ENCODE measurements at places on chromosomes 6 and 20.

DNA sequence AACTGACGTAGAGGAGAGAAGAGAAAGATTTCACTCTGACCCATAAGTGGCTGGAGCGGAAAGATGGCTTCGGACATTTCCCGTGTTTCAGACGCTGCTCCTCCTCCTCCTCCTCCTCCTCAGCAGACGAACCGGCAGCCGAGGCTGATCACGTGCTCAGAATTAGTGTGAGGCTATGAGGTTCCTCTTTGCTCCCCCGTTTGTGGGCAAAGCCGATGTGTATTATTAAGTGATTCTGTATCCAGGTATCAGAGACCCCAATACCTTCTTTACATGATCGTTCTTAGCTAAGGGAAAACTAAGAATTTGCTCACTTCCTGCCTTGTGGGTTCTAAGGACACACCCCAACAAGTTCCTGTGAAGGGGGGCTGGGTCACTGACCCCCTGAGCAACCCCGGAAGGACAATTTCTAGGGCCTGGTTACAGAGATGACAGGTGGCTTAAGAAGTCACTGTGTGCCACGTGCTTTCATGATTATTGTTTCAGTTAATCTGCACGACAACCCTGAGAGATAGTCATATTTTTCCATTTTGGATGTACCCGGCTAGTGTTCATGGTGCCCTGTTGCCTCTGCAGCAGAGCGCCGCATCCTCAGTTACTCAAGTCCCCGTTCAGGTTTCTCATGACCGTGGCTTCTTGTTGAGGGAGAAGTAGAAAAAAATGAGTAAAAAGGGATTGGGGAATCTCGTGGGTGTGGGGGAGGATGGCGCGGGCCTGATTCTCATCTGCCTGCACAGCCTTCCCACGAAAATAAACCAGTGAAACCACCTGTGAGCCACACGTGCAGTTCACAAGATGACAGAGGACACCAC is 671.8 kb downstream of the QKI start:
- no peak for DNase-seq

DNA sequence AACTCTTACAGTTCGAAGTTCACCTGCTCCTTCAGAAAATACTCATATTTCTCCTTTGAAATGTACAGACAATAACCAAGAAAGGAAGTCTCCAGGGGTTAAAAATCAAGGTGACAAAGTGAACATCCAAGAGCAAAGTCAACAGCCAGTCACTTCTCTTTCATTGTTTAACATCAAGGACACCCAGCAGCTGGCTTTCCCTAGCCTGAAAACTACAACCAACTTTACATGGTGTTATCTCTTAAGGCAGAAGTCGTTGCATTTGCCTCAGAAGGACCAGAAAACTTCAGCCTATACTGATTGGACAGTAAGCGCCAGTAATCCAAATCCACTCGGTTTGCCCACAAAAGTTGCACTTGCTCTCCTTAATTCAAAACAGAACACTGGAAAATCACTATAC is 113.3 kb downstream of the HIVEP1 start:
- no peak for DNase-seq

- no peak for DNase-seq
Measured at GRCh38 chr20:48544402-48545339, 283.1 kb downstream of the PREX1 start.

DNA sequence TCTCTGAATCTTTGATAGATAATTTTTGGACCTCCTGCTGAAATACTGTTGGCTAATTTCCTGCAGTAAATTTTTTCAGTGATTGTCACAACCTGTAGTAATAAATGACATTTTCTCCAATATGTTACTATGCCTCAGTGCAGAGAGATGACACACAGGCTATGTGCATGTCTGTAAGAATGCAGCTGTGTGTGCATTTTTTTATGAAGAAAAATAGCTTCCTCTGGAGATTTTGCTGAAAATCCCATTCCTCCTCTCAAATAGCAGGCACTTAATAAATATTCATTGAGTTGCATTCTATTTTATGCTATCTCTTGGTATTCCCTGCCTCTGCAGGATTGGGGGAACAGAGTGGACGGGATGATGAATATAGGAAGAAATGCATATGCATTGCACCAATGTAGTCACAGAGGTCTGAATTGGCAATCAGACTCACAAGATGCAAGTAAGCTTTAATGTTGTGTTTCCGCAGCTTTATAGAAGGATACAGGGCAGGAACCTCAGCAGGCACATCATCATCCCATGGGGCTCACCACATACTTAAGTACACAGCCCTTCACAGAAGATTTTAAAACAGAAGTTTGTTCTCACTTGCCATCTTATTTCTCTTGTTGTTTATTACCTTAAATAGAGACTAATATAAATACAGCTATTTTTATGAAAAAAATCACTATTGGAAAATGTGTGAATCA is 474.7 kb downstream of the EPM2A start:
- DNase-seq = no peak

GRCh38 chr6:101537753-101538316 is 144.3 kb downstream of the GRIK2 start:
- no peak for DNase-seq

DNA sequence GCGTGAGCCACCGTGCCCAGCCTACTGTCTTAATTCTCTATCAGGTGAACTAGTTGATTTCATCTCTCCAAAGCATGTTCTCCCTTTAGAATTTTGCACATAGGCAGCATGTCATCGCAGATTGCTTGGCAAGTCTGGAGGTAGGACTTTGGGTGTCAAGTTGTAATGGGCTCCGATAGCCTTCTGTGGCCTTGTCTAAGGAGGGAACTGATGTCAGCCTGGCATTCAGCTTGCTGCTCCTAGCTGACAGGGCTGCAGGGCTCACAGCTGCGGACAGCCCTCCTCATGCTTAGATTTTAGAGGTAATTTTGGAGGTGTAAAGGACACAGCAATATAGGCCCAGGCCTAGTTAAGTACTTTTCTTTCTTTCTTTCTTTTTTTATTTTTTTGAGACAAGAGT is 11.3 kb downstream of the CHMP4B start:
- DNase-seq = no peak

- DNase-seq = no peak
Measured at GRCh38 chr20:37349517-37350491, 3.9 kb downstream of the SRC start.

DNA sequence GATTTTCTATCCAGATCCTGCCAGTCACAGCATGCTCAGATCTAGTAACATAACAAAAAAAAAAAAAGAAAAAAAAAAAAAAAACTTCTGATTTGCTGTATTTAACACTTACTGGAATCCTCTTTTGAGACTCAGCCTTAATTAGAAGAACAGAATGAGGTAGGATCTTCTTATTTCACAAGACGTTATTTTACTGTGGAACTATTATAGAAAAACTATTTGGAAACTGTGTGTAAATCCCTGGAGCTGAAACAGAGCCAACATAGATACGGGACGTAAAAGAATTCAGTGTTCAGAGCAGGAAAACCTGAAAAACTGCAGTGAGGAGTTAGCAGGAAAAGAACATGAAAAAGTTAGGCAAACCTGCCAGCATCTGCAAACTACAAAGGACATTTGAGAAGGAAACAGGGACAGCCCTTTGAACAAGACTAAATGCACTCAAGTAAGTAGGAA is 3.4 kb upstream of the ZNF217 start:
- DNase-seq = no peak

DNA sequence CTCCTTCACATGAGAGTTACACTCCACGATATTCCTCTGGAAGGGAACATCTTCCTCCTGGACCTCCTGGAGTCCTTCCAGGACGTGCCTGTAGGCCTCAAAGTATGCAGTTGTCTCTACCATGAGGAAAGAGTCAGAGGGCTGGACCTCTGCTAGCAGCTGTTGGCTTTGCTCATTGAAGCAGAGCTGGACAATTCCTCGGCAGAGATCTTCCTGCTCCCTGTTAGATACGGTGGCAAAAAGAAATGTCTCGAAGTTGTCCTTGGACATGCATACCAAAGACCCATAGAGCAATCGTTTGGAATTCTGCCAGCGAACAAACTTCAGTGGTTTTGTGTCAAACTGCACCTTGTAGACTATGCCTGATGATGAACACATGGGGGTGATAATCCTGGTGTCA is 7.7 kb downstream of the ZNFX1 start:
- DNase-seq = no peak

GRCh38 chr6:35370124-35370741 is 27.9 kb downstream of the PPARD start:
- DNase-seq = no peak

DNA sequence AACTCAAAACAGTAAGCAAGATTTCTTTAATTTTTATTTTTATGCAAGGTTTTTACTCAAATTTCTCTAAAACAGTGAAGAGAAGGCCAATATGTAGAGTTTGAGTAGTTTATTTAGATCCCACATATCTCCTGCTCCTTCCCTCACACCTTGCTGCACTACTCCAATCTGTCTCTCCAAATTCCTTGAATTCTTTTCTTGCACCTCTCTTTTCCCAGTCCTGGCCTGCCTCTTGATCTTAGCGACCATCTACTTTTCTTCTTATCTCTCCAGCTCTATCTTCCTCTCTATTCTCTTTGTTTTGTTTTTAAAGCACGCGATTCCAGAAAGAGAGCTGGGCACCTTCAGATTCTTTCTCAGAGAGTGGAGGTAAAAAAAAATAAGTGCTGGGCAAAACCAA is 86.7 kb upstream of the KCNQ5 start:
- DNase-seq = no peak
